CD8-positive, alpha-beta T cell (primary cell): ENCODE measurements at places on chromosomes 5 and 9. TPM values are rescaled to one million over a fixed set of nuclear protein-coding genes. Genes with fewer than 3 reads are reported as not detected.

The ARHGEF37 gene
- not detected for total RNA-seq

The POLE3 gene
- 77.4 TPM for total RNA-seq

The PCDHB5 gene
- not detected for total RNA-seq

The SLC36A2 gene
- total RNA-seq: not detected

DNA sequence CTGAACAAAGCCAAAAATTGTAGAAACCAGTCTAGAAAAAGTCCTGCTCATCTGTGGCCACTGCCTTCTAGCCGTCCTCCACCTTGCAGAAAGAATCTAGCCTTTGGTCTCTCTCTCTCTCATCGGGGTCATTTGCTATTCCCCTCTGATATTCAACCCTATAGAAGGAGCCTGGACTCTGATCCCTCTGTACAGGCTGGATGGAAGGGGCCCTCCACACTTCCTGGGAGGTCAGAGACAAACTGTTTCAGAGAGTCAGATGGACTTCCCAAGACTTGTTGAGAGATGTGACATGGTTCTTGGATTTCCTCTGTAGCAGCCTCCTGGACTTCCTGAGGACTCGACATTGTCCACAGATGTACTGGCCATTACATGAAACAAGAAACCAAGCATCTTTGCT lies 85.0 kb upstream of the RUSC2 start:
- no peak for DNase-seq

GRCh38 chr5:2166979-2167377 lies 284.3 kb upstream of the IRX4 start:
- no peak for DNase-seq

- no peak for DNase-seq
Measured at GRCh38 chr5:129359450-129359849, 100.6 kb upstream of the ADAMTS19 start.

GRCh38 chr5:133336969-133337410 lies 275.4 kb downstream of the FSTL4 start:
- no peak for DNase-seq

DNA sequence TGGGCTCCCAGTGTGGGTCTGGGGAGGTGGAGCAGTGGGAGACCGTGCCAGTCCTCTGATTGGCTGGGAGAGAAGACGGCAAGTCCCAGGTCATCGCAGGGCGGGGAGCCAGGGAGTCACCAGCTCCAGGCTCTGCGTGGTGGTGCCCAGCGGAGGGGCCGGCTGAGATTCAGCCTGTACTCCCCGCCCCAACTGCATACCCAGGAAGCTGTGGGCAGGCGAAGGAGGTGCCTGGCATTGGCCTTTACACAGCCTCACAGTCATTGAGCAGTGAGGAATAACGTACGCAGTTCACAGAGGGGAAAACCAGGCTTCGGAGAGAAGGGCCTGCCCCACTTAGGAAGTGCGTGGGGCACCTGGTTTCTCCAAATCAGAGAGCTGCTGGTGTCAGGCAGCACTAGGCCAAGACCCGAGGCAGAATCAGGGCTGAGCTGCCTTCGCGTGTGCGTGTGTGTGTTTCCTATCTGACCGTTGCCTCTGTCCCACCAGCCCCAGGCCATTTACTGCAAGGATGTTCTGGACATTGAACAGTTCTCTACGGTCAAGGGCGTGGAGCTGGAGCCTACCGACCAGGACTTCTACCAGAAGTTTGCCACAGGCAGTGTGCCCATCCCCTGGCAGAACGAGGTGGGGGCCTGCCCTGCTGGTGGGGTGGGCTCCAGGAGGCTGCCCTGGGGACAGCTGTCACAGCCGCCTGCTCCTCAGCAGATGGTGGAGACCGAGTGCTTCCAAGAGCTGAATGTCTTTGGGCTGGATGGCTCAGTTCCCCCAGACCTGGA lies 6.2 kb upstream of the PRR7 start:
- DNase-seq: peak; percentile 48

DNA sequence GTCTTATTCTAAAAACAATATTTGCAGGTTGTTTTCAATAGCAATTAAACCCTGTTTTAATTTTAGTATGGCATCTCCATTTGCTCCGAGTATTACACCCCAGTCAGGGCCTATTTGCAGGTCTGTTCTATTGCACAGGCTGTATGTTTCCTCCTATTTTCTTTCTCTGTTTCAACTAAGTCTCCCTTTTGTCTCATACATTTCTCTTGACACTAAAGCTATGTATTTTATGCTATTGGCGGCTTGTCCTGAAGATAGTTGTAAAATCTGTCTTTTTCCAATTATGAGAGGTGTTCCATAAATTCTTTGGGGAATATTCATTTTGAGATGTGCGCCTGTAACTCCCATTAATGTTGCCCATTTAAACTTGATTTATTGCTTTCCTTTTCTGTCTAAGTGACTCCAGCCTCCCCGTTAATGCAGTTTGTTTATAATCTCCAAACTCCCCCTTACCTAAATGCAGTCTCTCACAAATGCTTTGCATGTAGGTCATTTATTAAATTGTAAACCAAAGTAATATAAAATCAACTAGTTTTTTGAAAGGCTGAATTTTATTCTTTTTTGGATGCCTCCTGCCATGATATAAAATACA lies 262.4 kb downstream of the CDH12 start:
- no peak for DNase-seq

GRCh38 chr5:104189909-104190308 lies 627.3 kb upstream of the NUDT12 start:
- DNase-seq: no peak

DNA sequence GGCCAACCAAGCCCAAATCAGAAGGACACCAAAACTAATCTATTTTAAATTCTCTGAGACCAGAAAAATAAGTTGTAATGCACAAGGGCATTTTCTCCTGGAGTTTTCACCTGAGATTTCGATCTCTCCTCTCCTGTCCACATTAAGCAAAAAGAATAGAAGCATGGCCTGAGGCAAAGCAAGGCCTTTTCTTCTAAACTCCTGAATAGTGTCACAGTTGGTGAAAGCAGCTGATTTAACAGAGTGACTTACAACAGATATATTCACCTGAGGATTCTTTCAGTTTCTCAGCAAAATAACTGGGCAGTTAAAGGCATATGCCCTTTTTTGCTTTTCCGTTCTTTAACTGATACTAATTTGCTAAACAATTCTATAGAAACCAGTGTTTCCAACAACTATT lies 547.7 kb downstream of the EFNA5 start:
- no peak for DNase-seq
